SJCRH30 (cell line): ENCODE measurements at places on chromosomes 1 and 21. TPM values are rescaled to one million over a fixed set of nuclear protein-coding genes. Genes with fewer than 3 reads are reported as not detected.

- DNase-seq, result peak; percentile 48
These were observed 9.0 kb downstream of the IGSF9 start for GRCh38 chr1:159936273-159936904.

- no peak for DNase-seq
These were observed 1453.2 kb downstream of the PLA2G4A start for GRCh38 chr1:188281921-188282320.

Gene PDC
- total RNA-seq, result not detected in 2 replicates

GRCh38 chr1:20376171-20376570 is 85.5 kb downstream of the VWA5B1 start:
- DNase-seq, result no peak

- peak; percentile 74 for DNase-seq
These were observed 60.3 kb downstream of the KCNJ6 start for GRCh38 chr21:37855647-37856625.

- DNase-seq, result no peak
These were observed 178.7 kb downstream of the MRPL39 start for GRCh38 chr21:25428537-25428936.

Gene TEKT2
- 0.15 TPM in 1 of 2 replicates, not detected in the other for total RNA-seq

GRCh38 chr21:39005502-39005787 is 177.8 kb downstream of the PSMG1 start:
- no peak for DNase-seq

DNA sequence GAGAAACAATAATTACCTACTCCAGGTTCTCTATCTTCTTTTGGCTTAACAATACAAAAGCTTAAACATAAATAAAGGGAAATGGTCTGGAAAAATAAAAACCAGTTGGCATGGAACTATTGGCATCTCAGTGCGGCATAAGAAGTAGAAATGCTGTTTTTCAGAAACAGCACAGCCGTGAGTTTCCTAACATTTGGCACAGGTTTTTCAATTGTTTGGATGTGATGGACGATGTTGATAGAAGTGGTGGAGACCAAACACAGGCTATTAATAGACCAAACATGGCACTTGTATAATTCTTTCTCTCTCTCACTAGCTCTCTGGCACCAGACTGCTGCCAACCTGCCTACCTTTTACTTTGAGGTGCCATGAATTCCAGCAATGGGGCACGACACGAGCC is 36.2 kb downstream of the KCNN3 start:
- DNase-seq, result no peak

GRCh38 chr1:167054531-167054930 is 35.6 kb downstream of the GPA33 start:
- DNase-seq, result no peak

GRCh38 chr1:53655931-53656746 is 82.8 kb downstream of the GLIS1 start:
- no peak for DNase-seq

Gene GNAT2
- total RNA-seq, result 0.08 and 0.24 TPM in 2 replicates

DNA sequence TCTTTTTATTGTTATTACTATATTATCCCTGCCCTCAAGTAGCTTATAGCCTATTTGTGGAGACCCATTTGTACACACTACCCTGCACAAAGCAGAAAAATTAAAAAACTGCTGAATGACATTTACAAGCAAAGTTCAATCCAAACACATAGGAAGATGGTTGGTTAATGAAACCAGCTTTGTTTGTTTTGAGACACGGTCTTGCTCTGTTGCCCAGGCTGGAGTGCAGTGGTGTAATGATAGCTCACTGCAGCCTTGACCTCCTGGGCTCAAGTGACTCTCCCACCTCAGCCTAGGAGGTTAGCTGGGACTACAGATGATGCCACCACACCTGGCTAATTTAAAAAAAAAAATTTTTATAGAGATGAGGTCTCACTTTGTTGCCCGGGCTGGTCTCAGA is 31.6 kb downstream of the TGFB2 start:
- no peak for DNase-seq

DNA sequence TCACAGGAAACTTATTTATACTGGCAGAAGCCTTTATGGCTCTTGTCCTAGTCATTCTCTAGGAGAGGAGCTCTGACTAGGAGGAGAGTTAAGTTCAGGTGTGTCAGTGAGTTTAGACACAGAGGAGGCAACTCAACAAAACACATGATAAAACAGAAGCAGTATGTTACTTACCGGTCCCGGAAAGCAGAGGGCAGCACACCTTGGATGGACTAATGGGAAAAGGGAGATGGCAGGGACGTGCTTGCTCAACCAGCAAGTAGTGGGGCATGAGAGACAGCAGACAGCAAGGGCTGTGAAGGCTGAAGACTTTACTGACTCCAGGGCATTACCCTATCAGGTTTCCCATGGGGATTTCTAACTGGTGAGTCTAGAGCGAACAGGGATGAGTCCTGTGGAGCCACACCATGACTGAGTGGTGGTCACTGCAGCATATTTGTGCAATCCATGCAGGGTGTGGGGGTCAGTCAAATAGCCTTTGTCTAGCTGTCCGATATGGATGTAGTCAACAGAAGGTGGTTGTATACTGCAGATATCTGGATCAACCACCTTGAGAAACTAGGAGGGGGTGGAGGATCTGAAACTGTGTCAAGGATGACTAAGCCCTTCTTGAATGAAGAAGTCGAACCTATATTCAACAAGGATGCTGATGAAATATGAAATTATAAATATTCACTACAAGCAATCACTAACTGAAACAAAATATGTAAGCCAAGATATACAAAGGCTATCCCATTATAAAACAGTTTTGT is 596.3 kb upstream of the CHRM3 start:
- DNase-seq, result no peak

GRCh38 chr1:86477256-86477655 is 8.5 kb downstream of the CLCA1 start:
- DNase-seq, result no peak

GRCh38 chr21:44330698-44331097 is 8.5 kb downstream of the CFAP410 start:
- no peak for DNase-seq

DNA sequence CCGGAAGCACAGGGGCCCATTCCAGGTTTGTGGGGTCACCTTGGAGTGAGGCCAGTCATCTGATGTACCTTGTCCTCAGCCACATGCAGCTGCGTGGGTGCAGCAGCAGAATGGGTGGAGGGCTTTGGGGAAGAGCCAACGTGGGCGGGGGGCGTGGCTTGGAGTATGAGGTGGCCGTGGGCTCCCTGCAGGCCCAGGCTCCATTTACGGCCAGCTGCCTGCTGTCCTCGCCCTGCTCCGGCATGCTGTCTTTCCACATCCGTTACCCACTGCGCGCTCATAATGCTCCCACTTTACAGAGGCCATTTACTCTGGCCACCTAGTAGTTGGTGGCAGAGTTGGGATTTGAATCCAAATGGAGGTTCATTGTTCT is 27.8 kb upstream of the TINAGL1 start:
- DNase-seq, result peak; percentile 75
